ENCODE measurements at places on chromosomes 16 and 17.

- H3K4me3 ChIP-seq: peak overlapping the region; percentile 96
- peaks cover 36% of the 10 kb centered on the region for H3K4me1 ChIP-seq
- H3K27me3 ChIP-seq: no peaks in the 10 kb centered on the region
- DNase-seq: peak; percentile 30
These were observed 955 bp downstream of the ACLY start for GRCh38 chr17:41917679-41918313.

- H3K27me3 ChIP-seq: no peaks in the 10 kb centered on the region
- H3K4me1 ChIP-seq: peaks cover 46% of the 10 kb centered on the region
- H3K4me3 ChIP-seq: peak overlapping the region; percentile 62
- peak overlapping the region; percentile 78 for H3K27ac ChIP-seq
- H3K36me3 ChIP-seq: peaks cover 33% of the 10 kb centered on the region
These were observed 99.9 kb upstream of the CORO6 start for GRCh38 chr17:29722411-29723198.

- DNase-seq: no peak
- H3K4me1 ChIP-seq: no peaks in the 10 kb centered on the region
- no peaks in the 10 kb centered on the region for H3K27me3 ChIP-seq
- no peak overlapping the region for H3K27ac ChIP-seq
- H3K4me3 ChIP-seq: no peak overlapping the region
These were observed 467.3 kb downstream of the KCNJ2 start for GRCh38 chr17:70636517-70637133.

DNA sequence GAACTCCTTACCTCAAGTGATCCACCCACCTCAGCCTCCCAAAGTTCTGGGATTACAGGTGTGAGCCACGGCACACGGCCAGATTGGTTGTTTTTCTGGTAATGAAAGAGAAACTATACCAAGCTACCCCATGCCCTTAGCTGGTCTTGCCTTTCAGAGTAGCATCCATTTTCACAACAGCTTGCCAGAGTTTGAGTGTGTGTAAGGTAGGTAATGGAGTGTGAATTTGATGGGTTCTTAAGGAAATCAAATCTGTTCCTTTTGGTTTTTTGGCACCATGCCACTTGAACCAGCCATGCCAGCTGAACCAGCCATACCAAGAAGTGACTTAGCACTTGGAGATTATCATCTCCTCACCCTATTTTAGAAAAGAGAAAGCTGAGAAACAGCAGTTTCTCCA, 5.1 kb downstream of the CALCOCO2 start:
- H3K4me3 ChIP-seq: peak overlapping the region; percentile 55
- DNase-seq: no peak
- peak overlapping the region; percentile 60 for H3K27ac ChIP-seq
- H3K27me3 ChIP-seq: no peaks in the 10 kb centered on the region
- H3K36me3 ChIP-seq: peaks cover 49% of the 10 kb centered on the region
- peaks cover 70% of the 10 kb centered on the region for H3K4me1 ChIP-seq

DNA sequence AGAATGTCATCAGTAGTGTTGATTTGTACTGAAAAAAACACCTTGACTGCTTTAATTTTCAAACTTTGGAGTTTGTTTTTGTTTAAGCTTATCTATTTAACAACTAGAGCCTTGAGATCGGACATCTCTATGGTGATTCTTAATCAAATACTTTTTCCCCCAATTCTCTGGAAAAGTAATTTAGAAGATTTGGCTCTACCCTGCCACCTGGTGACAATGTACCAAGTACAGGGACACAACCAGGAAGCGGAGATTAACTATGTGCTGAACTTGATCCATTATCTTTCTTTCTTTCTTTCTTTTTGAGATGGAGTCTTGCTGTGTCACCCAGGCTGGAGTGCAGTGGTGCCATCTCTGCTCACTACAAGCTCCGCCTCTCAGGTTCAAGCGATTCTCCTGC, 30.8 kb downstream of the USP43 start:
- H3K27me3 ChIP-seq: no peaks in the 10 kb centered on the region
- H3K27ac ChIP-seq: no peak overlapping the region
- no peaks in the 10 kb centered on the region for H3K36me3 ChIP-seq
- DNase-seq: no peak
